ENCODE measurements at places on chromosomes 2 and 18.

DNA sequence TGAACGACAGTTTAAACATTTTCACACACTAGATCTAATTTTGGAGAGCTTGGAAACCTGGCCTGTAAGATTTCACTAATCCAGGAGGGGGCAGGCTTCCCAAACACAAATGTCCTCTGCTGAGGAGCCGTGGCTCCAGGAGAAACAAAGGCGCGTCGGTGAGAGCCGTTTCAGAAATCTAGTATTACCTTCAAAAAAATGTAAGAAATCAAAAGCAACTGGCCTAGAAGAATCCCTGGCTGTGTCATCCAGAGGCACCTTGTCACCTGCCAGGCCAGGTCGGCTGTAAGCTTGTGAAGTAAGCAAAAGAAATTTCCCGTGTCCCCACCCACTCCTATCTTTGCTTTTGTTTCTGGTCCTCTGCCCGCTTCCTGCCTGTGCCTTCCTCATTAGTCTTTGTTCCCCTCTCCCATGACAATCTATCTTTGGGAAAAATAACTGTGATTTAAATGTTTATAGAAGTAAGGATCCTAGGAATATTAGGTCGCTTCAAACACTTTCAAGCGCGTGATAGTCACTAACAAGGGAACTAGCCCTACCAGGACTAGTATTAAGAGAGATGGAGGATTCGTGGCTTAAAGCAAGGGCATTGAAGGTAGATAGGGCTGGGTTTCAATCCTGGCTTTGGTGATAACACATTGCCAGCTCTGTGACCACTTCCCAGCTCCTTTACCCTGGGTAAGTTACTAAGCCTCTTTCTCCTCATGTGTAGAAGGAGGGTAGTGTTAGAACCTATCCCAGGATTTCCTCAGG, 99.5 kb upstream of the STK39 start:
- peak; percentile 93 for DNase-seq

DNA sequence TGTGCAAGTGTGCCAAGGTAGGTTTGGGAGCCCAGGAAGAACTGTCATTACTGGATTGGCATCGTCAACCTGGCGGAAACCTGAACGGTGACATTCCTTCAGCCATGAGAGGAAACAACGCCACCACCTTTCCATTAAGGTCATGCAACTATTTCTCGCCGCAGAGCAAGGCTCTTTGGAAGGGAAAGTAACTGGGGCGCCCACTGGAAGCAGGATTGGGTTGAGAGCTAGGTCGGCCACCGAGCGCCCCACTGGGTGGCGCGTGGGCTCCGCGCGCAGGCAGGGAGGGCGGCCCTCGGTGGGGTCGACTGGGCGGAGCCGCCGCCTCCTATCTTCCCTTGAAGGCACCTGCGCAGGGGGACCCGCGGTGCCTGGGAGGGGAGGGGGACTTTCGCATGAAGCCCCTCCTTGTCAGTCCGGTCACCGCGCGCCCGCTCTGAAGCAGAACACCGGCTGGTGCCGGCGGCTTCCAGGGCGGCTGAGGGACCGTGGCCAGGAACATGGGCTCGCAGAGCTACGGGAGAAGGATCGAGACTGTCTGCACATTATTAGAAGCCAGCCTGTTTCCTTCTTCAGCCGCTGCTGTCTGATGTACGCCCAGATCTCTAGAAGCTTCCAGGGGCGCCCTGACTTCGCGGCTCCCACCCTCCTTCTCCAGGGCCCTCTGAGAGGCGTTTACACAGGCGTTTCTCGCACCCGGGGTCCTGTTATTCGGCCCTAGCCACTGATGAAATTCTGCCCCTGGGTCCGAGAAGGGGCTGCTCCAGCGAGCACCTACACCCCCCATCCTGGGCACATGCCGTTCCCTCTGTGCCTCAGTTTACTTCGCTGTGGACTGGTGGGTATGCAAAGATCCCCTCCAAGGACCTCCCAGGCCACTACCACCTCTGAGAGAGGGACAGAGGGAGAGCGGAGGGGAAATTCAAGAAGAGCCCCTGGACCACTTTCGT, 27.3 kb upstream of the MAL start:
- DNase-seq = no peak

DNA sequence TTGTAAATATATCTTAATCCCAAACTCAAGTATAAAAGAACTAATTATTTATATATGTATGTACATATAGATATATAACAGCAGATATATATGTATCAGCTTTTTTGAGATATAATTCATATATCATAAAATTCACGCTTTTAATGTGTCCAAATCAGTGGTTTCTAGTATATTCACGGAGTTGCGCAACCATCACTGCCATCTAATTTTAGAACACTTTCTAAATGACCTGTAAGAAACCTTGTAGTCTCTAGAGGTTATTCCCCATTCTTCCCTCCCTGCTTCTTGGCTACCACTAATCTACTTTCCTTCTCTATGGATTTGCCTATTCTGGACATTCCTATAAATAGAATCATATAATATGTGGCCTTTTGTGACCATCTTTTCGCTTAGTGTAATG, 163.5 kb upstream of the TCF4 start:
- DNase-seq = no peak

GRCh38 chr2:192016265-192016664, 169.4 kb upstream of the CAVIN2 start:
- DNase-seq = no peak

DNA sequence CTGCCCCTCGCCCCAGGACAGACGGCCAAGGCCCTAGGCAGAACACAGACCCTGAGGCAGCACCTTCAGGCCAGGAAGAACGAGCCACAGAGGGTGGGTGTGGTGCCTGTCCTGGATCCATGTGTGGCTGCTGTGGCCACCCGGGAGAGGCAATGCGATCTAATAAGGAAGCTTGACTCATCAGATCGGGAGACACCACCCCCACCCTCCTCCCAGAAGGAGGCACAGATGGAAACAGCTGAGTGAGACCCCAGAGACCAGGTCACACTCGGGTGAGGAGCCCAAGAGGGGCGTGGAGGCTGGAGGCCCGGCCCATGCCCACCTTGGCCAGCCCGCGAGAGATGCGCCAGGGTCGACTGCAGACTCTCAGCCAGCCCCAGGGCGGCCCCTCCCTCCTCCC, 20.3 kb downstream of the KCNG2 start:
- DNase-seq = peak; percentile 42

- no peak for DNase-seq
Measured at GRCh38 chr2:112849956-112850355, 13.4 kb upstream of the IL1B start.

DNA sequence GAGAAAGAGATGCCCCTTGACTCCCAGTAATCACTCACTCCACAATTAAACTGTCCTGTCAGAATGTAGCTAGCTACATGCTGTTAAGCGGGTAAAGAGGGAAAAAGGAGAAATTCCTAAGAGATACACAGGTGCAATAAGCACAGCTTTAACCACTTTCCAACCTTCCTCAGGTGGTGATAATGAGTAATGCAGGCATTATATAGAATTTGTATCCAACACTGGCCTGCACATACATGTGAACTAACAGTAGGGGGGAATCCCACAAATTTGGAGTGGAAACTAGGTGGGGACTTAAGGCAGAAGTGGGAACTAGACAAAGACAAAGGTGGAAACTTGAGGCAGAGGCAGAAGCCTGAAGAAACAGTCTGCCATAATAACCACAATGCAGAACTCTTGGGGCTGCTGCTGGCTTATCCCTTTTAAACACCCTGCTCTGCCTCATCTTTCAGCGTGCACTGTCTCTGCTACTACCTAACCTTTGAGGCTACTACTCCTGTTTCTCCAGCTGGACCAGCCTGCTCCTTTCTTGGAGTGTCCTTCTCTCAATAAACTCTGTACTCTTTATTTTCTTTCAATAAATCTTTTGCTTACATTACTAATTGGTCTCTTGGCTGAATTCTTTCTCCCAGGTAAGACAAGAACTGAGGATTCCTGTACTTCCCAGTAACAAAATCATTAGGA, 259.7 kb downstream of the PDE11A start:
- DNase-seq = peak; percentile 26

DNA sequence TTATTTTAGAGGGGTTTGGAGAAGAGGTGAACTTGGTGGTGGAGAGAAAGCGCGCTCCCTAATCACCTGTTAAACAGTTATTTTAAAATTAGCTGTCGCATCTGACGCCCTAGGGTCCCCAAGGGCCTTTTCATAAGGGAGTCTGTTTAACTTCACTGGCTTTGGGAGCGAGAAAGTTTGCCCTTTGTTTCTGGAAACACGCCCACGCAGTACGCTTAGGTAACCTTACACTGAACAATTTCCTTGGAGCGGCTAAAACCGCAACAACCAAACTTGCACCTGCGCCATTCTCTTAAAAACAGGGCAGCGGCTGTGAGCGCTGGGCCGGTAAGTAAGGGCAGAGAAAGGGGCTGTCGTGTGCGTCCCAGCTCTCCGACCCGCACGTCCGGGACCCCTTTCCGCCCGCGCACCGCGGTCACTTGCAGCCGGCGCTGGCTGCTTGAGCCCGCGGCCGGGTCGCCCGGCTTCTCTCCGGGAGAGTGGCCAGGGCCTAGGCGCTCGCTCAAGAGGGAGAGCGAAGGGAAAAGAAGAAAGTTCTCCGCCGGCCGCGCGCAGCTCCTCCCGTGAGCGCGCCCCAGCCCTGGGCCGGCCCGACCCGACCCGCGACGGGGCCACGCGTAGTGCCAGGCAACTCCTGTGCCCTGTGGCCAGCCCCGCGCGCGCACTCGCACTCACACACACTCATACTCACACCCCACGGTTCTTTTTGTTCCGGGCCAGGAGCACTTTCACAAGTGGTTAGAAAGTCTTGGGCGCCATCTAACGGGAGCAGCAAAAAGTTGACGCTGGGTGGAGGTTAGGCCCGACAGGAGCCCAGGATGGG, 19.2 kb downstream of the POU3F3 start:
- DNase-seq = peak; percentile 75

GRCh38 chr2:149103081-149103620, 64.7 kb downstream of the LYPD6B start:
- DNase-seq = no peak

DNA sequence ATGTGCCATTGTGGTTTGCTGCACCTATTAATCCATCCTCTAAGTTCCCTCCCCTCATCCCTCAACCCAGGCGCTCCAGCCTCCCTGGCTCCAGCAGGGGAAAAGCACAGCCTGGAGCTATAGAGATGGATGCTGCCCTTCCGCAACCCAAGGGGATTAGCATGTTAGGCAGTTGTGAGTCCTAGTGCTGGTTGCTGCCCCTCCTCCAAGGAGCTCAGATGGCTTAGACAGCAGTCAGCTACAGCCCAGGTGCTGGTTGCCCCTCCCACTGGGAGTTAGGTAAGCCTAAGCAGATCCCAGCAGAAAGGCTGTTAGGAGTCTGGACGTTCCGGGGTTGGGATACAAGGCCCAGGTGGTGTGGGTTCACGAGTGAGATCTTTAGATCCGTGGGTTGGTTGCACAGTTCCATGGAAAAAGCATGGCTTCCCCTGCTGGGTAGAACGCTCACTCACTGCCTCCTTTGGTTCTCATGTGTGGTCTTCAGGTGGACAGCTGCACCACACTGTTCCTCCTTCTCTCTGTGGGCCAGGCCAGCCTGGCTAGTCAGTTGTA, 446.1 kb downstream of the ZNF804A start:
- no peak for DNase-seq

- no peak for DNase-seq
Measured at GRCh38 chr2:129142465-129142864, 823.8 kb upstream of the HS6ST1 start.

DNA sequence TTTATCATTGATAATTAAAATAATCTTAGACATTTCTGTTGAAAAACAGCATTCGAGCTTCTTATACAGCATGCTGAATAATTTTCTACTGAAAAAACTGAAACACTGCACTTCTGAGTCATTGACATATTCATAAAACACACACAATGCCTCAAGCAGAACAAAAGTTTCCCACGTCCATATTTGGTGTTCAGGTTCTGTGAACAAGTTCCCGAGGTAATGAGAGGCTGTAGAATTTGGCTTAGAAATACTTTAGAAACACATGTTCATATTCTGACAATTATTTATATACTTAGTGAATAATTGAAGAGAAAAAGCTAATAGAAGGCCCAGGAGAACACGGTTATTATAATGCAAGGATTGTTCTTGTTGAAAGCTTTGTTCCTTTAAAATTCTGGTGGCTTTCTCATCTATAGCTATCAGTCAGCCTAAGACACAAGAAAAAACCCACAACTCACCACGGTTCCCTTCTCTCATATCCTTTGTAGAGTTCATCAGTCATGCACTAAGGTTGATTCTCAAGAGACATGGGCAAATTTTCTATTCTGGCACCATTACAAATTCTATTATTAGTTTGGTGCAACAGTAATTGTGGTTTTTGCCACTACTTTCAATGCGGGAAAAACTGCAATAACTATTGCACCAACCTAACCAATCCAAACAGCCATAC, 194.4 kb downstream of the TMX3 start:
- DNase-seq = no peak

DNA sequence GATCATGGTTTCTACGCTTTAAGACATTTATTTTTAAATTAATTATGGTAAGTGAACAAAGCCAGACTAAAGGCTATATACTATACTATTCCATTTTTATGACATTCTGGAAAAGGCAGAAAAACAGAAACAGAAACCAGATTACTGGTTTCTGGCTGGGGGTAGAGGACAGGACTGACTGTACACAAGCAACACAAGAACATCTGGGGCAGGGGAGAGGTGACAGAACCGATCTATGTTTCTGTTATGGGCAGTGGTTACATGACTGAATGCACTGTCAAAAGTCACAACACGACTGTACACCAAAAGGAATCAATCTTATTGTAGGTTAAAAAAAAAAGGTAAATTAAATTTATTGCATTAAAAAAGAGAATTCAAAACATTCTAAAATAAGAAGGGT, 64.7 kb downstream of the PTPN2 start:
- no peak for DNase-seq

DNA sequence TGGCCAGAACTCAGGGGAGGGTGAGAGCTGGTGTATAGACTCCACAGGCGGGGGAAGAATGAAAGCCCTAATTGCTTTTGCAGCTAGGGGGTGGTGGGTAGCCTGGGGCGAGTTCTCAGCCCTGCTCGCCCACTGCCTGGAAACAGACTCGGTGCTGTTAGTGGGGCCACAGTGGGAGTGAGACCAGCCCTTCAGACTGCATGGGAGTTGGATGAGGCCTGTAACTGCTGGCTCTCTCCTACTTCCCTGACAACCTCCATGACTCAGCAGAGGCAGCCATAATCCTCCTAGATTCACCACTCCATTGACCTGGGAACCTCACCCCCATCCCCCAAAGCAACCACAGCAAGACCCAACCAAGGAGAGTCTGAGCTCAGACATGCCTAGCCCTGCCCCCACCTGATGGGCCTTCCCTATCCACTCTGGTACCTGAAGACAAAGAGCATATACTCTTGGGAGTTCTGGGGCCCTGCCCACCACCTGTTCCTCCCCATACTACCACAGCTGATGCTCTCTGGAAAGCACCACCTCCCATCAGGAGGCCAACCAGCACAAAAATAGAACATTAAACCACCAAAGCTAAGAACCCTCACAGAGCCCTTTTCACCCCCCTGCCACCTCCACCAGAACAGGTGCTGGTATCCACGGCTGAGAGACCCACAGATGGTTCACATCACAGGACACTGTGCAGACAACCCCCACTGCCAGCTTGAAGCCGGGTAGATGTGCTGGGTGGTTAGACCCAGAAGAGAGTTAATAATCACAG, 226.3 kb downstream of the EIPR1 start:
- no peak for DNase-seq
